Vein endothelial cell (primary cell): ENCODE measurements at places on chromosomes 2 and 18. TPM values are rescaled to one million over a fixed set of nuclear protein-coding genes. Genes with fewer than 3 reads are reported as not detected.

Gene SCN2A
- under 0.01 TPM in 1 of 2 replicates, not detected in the other for total RNA-seq

Gene DNAJC5G
- 0.19 and 0.98 TPM in 2 replicates for total RNA-seq

Gene BBS5
- total RNA-seq = 2.6 and 3.8 TPM in 2 replicates

Gene ADNP2
- 27.9 and 32.3 TPM in 2 replicates for total RNA-seq

Gene PHOSPHO2
- 2.2 and 3.6 TPM in 2 replicates for total RNA-seq

Gene HAAO
- total RNA-seq = not detected in 2 replicates

Gene ADGRF3
- under 0.01 and 0.38 TPM in 2 replicates for total RNA-seq

Gene SOX11
- total RNA-seq = not detected in 2 replicates

Gene GPR17
- not detected in 2 replicates for total RNA-seq

Gene ADAM17
- total RNA-seq = 50.6 and 53.0 TPM in 2 replicates

Gene GULP1
- 22.2 and 26.4 TPM in 2 replicates for total RNA-seq

Gene LRRFIP1
- 174 and 223 TPM in 2 replicates for total RNA-seq

Gene GPR75
- 3.9 and 4.2 TPM in 2 replicates for total RNA-seq

Gene CHST9
- not detected in 2 replicates for total RNA-seq
